ENCODE measurements at places on chromosomes 6 and 20. TPM values are rescaled to one million over a fixed set of nuclear protein-coding genes. Genes with fewer than 3 reads are reported as not detected.

Gene TRIM10
- total RNA-seq = not detected

Gene CRIP3
- not detected for total RNA-seq

Gene GSTA1
- 54.1 TPM for total RNA-seq

Gene CLIC5
- total RNA-seq = 1.6 TPM

Gene EGFL8
- total RNA-seq = 5.7 TPM

Gene DYNLT1
- total RNA-seq = 39.2 TPM

Gene WFDC11
- total RNA-seq = not detected

Gene SLC52A3
- 1.3 TPM for total RNA-seq

Data from body of pancreas (tissue), 4 donors.